Stimulated activated CD8-positive, alpha-beta memory T cell treated with anti-CD3 and anti-CD28 coated beads, Interleukin-7, amount 100 ng/mL, for 24 hours (primary cell): ENCODE measurements at places on chromosomes 2 and 18.

DNA sequence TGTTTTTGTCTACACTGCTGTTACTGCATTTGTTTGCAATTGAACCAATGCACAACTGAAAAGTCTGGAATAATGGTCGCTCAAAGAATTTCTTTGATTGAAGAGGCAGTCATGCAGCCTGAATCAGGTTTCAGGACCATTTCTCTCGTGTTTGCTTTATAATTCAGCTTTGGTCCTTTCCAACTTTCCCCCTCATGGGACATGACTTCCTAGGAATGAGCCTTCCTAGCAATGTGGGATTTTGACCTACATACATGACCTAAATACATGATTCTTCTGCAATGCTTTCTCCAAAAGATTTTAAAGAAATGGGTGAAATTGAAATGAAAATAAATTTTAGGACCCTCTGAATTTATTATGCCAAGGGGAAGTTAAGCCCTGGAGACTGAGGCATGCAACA is 197.4 kb downstream of the MREG start:
- DNase-seq, result no peak

DNA sequence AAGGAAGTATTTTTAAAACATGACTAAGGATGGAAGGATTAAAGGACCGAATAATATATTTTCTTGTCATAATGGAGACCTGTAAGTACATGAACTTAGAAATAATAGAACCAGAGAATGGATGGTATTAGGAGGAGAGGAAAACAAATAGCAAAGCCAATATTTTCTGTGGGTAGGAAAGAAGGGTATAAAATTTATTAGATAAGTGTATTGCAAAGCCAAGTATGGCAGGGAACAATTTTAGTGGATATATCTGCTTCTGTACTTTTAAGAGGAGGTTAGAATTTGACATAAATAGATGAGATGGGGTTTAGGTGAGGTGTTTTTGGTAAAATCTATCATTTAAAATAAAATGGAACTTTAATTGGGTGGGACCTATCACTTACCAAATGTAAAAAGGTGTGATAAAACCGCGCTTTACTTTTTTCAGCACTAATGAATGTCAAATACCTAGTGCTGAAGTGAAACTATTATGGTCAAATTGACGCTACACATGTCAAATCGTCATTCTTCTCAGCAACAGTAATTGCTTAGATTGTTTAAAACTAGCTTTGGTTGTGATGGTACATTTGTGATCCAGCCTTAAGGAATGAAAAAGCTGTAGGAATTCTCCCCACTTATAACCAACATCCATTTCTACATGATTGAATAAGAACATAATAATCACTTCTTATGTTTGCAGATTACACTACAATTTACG is 78.1 kb upstream of the ZEB2 start:
- no peak for DNase-seq

DNA sequence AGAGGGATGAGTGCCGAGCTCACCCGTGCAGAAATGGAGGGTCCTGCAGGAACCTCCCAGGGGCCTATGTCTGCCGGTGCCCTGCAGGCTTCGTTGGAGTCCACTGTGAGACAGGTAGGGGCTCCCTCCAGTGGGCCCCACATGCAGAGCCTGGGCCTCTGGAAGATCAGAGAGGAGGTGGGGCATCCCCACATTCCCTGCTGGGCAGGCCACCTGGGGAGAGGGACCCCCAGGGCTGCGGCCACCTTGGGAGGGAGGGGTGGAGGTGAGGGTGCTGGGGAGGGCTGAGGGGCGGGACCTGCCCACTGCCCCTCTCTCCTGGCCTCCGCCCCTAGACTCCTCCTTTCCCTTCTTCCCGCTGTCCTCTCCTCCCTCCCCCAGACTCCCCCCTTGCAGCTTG is 38.5 kb downstream of the MTERF4 start:
- no peak for DNase-seq

DNA sequence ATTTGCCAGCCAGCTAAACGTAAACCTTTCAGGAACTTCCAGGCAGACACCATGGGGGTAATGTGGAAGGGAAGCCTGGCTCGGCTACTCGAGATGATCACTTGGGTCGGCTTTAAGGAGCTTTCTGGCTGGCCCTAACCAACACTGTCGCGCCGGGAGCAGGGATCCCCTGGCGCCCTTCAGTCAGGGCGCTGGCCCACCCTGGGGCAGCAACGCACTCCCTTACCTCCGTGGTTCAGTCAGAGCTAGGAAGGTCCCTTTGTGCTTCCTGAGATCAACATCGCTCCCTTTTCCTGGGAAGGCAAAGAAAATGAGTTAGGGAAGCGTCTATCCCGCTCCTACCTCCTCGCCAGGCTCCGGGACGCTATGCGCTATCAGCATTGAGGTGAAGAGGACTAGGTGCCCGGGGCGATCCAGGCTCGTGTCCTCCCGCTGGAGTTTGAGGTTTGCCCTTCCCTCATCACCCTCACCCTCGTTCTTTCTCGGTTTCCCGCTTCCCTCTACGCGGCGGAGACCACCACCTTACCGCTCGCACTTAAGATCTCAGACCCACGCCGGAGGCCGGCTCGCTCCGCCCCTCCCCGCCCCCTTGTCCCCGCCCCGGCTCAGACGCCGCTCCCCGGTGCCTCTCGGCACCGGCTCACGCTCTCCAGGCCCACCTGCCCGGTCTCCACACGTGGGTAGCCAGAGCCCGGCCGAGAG is 449 bp upstream of the ATRAID start:
- DNase-seq, result no peak

GRCh38 chr2:228318218-228318617 is 136.7 kb upstream of the SPHKAP start:
- no peak for DNase-seq

- no peak for DNase-seq
These were observed 123.5 kb downstream of the PRKRA start for GRCh38 chr2:178327516-178327915.

GRCh38 chr2:207041279-207041678 is 102.0 kb downstream of the CPO start:
- no peak for DNase-seq

- DNase-seq, result no peak
These were observed 120.5 kb downstream of the THADA start for GRCh38 chr2:43475137-43475846.

- no peak for DNase-seq
These were observed 550.8 kb upstream of the ZEB2 start for GRCh38 chr2:145070703-145071102.

DNA sequence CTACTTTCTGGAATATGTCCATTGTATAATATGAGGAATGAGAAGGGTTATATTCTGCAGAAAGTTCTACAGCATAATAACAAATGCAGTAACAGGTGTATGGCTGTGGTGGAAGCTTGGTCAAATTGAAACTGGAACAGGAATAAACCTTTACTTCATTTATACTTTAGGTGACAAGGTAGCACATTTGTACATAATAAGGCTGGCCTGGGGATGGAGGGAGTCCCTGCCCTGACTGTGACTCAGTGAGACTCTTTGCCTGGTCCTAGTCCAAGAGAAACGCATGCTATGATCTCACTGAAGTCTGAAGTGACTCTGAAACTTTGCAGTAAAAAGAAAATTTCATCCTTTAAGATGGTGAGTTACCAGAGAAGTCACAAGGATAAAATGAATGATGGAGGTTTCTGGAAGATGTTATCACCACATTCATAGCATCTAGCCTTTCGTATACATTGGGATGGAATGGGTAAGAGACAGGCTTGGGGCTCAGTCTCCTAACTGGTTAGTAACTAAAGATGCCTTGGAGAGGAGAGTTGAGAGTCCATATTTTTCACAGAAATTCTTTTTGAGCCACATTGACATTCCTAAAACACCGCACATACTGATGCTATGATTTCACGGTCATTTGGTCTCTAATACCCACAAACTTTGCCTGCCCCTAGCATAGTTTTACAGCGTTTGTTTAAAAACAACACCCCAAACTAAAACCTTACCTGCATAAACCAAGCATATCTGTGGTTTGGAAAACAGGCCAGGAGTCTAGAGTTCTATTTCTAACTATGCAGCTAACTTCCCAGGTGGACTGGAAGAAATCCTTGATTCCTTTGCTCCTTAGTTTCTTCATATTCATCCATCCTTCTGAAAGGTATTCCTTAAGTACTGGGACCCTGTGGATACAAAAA is 42.4 kb upstream of the NABP1 start:
- DNase-seq, result no peak

- no peak for DNase-seq
These were observed 127.3 kb upstream of the LGALSL start for GRCh38 chr2:64326578-64327050.

GRCh38 chr2:112129060-112129459 is 9.1 kb upstream of the FBLN7 start:
- DNase-seq, result no peak

- no peak for DNase-seq
These were observed at the start of gene CRYBA2 for GRCh38 chr2:218993345-218994315. CRYBA2 (minus strand) TSS chr2:218993422; CDS start chr2:218993176, 246 bp downstream.

- no peak for DNase-seq
These were observed 265.5 kb downstream of the RPRM start for GRCh38 chr2:153213022-153213421.

DNA sequence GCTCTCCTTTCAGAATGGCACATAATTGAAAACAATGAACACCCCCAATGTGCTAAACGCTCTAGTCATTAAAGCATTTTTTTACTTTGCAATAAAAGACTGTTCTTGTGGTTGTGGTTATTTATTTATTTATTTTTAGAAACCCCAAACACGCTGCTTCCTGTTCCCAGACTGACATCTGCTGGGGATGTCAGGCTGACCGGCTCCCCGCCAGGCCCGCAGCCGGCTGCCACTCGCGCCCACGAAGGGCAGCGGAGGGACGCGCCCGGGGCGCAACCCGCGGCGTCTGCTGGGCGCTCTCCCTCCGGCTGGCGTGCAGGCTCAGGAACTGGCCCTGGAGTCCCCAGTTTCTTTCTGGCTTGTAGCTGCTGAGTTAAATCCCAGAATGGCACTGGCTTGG is 83.1 kb upstream of the SP3 start:
- DNase-seq, result no peak

DNA sequence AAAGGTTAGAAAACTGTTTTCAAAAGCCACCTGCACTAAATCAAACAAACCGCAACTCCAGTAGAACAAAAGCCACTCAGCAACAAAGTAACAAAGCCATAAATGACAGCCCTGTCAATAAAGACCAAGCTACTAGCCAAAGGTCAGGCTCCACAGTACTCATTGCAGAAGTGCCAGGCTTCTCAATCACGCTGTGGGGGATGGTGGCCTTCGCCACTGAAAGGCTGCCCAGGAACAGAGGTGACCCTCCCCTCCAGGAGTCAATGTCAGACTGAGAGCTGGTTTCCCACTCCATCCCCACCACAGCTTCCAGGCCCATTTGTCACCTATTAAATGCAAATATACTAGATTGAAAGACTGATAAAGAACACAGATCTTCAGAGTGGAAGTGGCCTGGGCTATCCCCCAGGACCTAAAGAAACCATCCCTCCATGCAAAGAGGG is 5.9 kb downstream of the ATP8B1 start:
- DNase-seq, result no peak

GRCh38 chr2:41719756-41720155 is 328.1 kb upstream of the PKDCC start:
- DNase-seq, result no peak

GRCh38 chr2:233034091-233034882 is 1.8 kb downstream of the NEU2 start:
- DNase-seq, result no peak

DNA sequence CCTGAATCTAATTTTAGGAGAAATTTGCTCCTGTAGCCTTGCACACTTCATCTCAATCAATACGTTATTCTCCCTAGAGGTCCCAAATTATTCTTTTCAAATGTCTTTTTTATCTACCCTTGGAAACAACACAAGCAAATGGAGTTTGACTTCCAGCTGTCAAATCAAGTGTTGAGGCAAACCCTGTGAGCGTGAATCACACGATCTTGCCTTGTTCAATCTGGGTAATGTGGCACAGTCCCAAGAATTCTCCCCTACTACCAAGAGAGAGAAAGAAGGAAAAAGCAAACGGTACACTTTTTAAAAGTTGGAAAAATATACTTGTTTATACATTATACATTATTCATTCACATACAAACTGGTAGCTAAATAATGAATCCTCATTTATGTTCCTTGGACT is 2035.3 kb upstream of the CELF4 start:
- DNase-seq, result no peak

- no peak for DNase-seq
These were observed 160.6 kb downstream of the PRKCE start for GRCh38 chr2:45812011-45812500.

DNA sequence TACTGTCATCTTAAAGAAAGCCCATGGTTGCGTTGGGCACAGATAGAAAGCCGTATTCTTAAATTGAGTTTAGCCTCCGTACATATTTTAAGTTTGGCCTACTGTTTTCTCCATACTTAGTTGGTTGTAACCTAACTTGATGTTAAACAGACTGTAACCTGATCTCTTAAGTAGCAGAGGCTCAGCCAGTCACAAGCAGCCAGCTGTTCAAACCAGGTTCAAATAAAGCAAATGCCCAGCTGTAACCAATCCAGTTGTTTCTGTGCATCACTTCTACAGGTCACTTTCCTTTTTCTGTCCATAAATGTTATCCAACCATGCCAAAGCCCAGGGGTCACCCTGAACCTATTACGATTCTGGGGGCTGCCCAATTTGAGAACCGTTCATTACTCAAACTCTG is 10.0 kb upstream of the THADA start:
- DNase-seq, result no peak

- no peak for DNase-seq
These were observed 28.8 kb upstream of the WDR75 start for GRCh38 chr2:189412330-189412953.

- no peak for DNase-seq
These were observed 84.9 kb downstream of the CMPK2 start for GRCh38 chr2:6780765-6781274.

DNA sequence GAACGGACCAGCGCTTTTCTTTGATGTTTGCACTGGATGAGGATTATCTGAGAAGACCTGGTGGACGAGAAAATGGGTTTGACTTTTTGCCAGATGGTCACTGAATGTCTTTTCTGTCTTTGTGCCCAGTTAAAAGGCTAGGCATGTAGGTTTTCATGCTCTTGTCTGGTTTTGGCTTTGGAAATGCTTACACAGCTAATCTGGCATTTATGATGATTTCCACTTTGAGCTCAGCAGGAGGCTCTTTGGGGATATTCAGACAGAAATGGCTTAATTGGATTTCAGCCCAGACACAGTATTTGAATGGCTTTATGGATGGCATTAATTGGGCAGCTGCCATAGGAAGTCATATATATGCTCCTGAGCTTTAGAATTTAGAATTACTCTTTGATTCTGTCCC is 59.6 kb downstream of the NCK2 start:
- DNase-seq, result no peak

DNA sequence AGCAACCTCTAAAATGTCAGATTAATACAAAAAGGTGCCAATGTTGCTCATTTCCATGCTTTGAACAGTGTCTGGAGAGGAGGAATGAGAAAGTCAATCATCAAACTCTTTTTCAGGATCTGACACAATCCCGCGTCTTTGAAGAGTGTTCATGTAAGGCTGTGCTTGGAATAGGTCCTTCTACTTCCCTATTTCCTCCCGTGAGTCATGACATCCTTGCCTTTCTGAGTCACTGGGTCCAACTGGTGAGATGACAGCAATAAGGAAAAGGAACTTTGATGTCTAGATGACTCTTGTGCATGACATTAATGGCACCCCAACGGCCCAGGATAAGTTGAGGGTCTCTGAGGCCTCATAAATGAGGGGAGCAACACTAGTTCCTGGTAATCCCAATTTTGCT is 109.0 kb upstream of the CELF4 start:
- DNase-seq, result no peak

- no peak for DNase-seq
These were observed 4.8 kb downstream of the CACNB4 start for GRCh38 chr2:152094014-152094413.

GRCh38 chr2:143321994-143322393 is 192.8 kb downstream of the ARHGAP15 start:
- no peak for DNase-seq
